ENCODE measurements at places on chromosomes 6 and 20.

- DNase-seq = no peak
These were observed 38.5 kb upstream of the PTPRK start for GRCh38 chr6:128558924-128559323.

- DNase-seq = no peak
These were observed 219.2 kb downstream of the TRDN start for GRCh38 chr6:123417535-123417934.

- no peak for DNase-seq
These were observed 28.9 kb upstream of the NNAT start for GRCh38 chr20:37492096-37492625.

GRCh38 chr20:6277661-6278240 is 154.9 kb upstream of the FERMT1 start:
- DNase-seq = no peak

- no peak for DNase-seq
These were observed 221.9 kb upstream of the CDH4 start for GRCh38 chr20:61030130-61030529.

DNA sequence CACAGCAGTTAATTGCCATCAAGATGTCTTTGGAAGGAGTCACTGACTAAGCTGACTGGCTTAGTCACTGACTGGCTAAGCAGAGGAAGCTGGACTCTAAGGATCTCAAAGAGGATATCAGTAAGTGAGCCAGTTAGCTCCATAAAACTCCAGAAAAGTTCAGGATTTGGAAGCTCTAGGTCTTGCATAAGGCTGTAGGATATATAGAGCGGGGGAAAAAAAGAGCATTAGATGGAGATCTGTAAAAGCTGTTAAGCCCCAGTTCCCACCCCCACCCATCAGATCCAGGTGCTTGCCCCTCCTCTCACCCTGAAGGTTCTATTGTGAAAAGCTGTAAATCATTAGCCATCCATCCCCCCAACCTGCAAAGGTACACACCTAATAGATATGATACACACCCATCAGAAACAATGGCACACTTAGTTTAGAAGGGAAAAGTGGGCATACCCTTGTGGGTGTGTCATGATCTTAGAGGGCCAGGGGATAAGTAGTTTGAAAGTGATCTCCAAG is 32.2 kb downstream of the CARMIL1 start:
- peak; percentile 64 for DNase-seq

DNA sequence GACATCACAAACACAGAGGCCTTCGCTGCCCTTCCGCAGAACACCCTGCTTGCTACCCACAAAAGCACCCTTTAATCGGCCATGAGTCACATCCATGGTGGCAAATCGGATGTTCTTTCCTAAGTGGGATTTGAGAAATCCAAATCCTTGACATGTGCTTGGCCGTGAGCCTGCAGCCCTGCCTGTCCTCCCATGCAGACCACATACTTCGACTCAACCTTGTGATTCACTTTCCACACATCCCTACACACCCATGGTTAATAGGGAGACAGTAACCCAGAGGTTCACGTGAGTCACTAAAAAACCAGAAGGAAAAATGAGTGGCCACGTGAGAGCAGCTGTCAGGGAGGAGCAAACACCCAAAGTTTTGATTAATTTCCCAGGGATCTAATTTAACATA is 19.4 kb downstream of the RAMACL start:
- DNase-seq = peak; percentile 89

- no peak for DNase-seq
These were observed 12.9 kb downstream of the PRSS16 start for GRCh38 chr6:27260369-27260768.

DNA sequence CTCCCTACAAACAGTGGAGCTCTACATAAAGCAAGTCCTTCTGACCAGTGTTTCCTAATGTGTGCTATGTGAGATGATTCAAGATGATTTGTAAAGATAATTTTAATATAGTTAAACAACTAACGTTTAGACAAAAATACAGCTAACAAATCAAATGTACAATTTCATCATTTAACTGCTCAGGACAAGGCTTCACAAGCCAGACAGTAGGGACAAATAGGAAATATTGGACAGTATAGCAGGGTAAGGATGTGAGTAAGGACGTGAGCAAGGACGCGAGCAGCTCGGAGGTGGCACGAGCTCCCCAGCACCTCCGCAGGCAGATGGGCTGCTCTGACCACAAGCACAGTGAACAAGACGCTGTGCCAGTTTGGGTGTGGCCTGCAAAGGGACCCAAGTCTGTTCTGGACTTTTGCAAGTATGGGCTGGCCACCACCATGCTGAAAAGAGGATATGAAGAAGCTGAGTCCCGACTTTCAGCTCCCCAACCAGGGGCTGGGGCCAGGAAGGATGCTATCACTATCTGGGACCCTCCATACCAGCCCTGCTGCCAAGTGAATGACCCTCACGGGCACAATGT is 14.5 kb downstream of the DIDO1 start:
- no peak for DNase-seq

GRCh38 chr6:147554281-147554680 is 45.8 kb downstream of the SAMD5 start:
- no peak for DNase-seq

- no peak for DNase-seq
These were observed 255.6 kb downstream of the LRFN2 start for GRCh38 chr6:40331545-40331944.

DNA sequence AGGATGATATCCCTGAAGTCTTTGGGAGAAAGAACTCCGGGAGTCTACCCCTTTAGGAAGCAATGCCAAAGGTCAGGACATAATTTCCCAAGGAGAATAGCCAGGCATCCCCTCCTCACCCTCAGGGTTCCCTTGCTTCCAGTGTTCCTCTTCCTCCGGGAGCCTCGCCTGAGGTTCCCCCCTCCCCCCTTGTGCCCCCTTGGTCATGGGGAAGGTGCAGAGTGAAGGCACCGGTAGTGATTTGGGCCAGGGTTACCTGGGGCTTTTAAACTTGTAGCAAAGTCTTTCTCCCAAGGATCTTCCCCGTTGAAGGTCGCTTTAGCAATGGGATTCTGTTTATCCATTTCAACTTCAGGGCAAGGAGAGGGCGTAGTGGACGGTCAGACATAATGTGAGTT is 1.2 kb downstream of the ISM1 start:
- no peak for DNase-seq

- DNase-seq = peak; percentile 4
These were observed 55.5 kb downstream of the TPBG start for GRCh38 chr6:82419132-82419581.

GRCh38 chr20:62272200-62272599 is 30.6 kb upstream of the ADRM1 start:
- DNase-seq = no peak

DNA sequence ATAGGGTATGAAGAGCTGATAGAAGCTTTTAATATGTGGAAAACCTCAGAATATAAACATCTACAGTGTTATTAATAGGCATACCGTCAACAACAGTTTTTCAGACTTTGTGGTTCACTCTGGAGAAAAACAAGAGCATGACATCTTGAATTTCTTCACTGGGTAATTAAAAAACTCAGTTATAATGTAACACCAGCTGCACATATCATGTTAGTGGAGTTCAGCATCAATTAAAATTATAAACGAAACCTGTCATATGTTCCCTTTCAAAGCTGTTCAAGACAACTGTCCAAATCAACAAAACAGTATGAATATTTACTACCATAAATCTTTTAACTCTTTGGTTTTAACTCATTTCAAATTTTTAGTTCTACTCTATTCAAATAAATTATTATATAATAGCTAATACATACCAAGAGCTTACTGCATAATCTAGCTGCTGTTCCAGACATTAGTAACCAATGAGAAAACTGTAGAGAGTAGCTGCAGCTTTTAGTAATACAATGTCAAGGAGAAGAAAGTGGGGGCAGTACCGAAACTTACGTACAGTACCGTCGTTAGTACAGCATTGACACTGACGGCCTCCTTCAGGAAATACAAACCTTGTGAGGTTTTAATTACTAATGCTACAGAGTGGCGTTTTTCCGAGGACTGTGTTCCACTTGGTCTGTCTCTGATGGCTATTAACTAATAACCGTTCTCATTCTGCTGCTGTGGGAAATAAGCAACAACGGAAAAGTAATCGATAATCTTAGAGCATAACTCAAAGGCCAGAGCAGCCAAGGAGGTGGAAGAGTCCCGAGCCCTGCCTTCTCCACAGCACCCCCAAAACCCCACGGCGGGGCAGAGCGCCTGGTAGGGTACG is 532 bp upstream of the PM20D2 start:
- no peak for DNase-seq

- no peak for DNase-seq
These were observed 3.9 kb downstream of the ZFP57 start for GRCh38 chr6:29676981-29677601.

GRCh38 chr6:160139420-160139851 is 17.8 kb downstream of the SLC22A1 start:
- DNase-seq = peak; percentile 84

DNA sequence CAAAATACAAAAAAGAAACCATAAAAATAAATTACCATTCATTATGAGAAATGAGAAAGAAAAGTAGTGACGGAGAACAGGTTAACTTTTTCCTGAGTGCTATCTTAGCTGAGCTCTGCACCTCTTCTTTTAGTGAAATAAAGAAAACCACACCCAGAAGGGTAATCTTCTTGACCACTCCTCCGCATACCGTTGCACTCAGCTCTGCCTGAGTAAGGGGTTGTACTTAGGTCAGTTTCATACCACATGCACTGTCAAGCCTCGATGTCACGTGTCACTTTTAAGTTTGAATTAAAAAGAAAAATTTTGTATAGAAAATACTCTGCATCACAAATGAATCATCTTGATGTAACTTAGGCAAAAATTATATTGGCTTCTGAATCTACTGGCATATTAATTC is 2.8 kb downstream of the EZR start:
- no peak for DNase-seq

- DNase-seq = no peak
These were observed 531.0 kb upstream of the AGPAT4 start for GRCh38 chr6:161804838-161805237.

DNA sequence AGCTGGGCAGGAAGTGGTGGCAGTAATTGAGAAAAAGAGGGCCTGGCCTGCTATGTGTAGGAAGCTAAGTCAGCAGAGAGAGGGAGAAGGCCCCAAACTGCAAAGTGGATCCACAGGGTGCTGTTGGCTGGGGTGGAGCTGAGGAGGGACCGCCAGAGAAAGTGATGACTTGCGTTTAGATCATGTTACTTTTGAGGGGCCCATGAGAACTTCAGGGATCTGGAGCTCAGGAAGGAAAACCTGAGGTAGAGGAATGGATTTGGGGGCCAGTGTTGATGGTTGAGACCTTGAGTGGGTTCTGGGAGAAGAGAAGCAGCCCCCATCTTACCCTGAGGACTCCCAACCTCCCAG is 155.5 kb downstream of the MRPL14 start:
- DNase-seq = no peak

- no peak for DNase-seq
These were observed 134.6 kb downstream of the BMP7 start for GRCh38 chr20:57131601-57132391.

- DNase-seq = no peak
These were observed 98.0 kb downstream of the SNAP25 start for GRCh38 chr20:10316582-10316981.

GRCh38 chr20:8434326-8434876 is 302.3 kb downstream of the PLCB1 start:
- DNase-seq = no peak

DNA sequence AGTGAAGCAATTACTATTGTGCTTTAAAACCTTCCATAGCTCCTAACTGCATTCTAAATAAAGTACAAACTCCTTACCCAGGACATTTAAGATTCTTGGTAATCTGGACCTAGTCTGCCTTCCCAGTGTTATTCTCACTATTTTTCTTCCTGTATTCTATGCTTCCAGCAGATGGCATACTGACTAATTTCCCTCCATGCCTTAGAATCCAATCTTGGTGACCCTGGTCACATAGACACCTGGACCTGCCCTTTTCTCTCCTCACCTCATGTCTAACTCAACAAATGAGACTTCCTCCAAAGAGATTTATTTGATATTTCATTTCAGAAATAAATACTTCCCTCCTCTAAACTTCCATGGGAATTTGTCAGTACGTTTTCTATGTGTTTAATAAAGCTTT is 25.8 kb downstream of the ROS1 start:
- DNase-seq = peak; percentile 31

DNA sequence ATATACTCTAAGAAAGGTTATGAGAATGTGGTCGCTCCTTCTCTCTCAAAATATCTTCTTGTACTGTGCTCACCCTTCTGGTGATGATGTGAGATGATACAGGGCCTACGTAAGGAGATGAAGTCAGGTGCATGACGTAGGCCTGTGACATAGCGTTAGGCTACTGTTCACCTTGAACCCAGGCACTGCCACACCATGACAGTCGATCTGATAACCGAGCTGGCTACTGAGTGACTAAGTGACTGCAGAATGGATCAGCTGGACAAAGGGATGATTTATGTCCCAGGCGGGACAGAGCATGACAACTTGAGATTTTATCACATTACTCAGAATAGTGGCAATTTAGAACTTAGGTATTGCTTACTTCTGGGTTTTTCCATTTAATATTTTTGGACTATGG is 11.2 kb downstream of the SLC24A3 start:
- no peak for DNase-seq

DNA sequence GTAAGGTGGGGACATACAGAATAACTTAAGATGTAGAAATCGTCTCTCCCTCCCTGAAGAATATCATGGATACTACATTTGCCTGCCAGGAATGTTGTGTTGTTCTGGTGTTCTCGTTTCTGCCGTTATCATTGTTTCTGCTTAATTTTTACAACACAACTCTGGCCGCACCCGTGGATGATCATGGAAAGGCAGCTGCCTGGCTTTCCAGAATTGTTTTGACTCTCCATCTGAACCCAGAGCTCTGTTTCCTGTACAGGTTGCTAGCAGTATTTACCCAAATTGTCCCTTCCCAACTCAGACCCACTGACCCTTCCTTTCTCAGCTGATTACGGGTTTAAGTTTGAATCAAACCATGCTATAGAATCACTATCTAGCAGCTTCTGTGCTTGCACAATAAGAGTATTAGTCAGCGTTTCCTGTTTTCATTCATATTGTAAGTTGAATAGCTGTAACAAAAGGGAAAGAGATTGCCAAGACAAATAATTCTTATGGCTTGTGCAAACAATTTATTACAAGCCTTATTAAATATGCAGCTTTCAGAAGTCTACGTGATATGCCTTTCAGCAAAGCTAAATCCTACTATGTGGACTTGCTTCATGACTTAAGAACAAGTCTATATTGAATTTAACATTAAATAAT is 139.0 kb downstream of the MTHFD1L start:
- DNase-seq = peak; percentile 74

DNA sequence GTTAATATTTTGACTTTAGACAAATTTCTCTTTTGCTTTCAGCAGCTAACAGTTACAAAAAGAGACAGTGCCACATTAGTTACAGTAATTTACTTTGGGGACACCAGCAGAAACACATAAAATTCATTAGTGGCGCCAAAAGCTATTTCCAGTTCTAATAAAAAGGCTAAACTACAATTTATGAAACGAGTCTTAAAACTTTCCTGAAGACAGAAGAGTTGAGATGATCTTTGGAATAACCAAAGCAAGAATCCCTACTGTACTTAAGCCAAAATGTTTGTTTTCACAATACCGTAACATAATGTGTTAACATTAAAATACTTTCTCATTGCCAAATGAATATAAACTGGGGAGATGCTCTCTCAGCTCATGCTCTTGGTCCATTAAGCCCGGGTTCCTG is 350.2 kb upstream of the AGPAT4 start:
- no peak for DNase-seq

- peak; percentile 36 for DNase-seq
These were observed 135.7 kb downstream of the KIF13A start for GRCh38 chr6:17851720-17852161.

Data from AG08395 (cell line).